AG08395 (cell line): ENCODE measurements at places on chromosomes 12 and 14.

DNA sequence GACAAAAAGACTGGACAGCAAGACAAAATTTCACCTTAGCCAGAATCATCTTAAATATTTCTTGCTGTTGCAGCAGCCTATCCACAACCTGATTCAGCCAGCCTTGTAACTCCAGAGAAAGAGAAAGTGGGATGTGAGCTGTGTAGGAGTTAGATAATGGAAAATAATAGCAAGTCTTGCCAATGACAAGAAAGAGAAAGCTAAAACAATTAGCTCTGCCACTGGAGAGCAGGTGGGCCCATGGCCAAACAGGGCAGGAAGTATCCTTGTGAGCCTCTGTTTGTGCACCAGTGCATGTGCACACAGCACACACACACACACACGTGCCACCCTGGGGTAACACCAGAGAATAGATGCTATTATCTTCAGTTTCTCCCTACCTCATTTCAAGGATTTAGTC is 106.0 kb upstream of the CCDC196 start:
- no peak for DNase-seq

- no peak for DNase-seq
Measured at GRCh38 chr12:20443792-20444191, 75.5 kb downstream of the PDE3A start.

- no peak for DNase-seq
Measured at GRCh38 chr12:67436230-67436629, 167.1 kb downstream of the CAND1 start.

DNA sequence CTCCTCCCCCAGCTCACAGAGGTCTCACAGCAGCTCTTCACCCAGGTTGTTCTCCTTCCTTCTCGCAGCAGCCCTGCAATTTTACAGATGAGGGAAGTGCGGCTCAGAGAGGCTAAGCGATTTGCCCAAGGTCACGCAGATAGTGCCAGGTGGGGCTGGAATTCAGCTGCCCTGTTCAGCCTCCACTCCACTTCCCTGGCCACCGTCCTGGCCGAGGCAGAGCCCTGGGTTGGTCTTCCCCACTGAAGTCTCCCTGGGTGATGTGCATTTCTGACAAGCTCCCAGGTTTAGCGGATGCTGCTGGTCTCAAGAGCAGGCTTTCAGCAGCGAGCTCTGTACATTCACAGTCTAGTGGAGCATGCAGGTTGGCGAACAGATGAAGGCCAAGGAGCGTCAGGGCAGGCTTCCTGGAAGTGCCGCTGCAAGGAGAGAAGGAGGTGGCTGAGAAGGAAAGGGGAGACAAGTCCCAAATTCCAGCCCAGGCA is 28.9 kb upstream of the EML1 start:
- no peak for DNase-seq

GRCh38 chr12:124423761-124424515 is 129.0 kb downstream of the RFLNA start:
- DNase-seq, result no peak

DNA sequence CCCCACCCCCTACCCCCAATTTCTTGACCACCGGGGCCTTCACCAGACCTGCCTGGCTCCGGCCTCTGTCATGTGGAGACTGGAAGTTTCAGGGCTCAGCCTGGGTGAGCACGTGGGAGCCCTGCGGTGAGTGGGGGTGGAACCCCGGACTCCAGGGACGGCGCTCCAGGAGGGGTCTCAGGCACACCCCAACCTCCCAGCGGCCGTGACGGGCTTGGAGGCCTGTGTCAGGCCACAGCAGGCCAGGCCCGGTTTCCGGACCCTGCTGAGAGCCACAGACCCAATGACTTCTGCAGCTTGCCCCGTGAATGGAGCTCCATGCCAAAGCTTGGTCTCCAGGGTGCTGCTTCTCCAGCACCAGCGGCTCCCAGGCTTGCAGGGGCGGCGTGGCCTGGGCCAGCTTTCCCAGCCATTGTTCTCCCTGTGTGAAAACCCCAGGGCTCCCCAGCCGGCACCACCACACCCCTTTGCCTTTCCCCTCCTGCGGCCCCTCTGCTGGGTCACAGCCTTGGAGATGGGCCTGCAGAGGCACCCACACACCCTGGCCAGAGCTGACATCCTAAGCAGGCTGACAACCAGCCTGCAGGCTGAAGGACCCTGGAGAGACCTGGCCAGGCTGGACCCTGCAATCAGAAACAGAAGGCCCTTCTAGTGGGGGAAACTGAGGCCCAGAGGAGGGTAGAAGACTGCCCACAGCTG is 186.2 kb upstream of the C14orf180 start:
- no peak for DNase-seq

GRCh38 chr12:48903982-48904411 is 21.3 kb downstream of the FKBP11 start:
- peak; percentile 74 for DNase-seq

DNA sequence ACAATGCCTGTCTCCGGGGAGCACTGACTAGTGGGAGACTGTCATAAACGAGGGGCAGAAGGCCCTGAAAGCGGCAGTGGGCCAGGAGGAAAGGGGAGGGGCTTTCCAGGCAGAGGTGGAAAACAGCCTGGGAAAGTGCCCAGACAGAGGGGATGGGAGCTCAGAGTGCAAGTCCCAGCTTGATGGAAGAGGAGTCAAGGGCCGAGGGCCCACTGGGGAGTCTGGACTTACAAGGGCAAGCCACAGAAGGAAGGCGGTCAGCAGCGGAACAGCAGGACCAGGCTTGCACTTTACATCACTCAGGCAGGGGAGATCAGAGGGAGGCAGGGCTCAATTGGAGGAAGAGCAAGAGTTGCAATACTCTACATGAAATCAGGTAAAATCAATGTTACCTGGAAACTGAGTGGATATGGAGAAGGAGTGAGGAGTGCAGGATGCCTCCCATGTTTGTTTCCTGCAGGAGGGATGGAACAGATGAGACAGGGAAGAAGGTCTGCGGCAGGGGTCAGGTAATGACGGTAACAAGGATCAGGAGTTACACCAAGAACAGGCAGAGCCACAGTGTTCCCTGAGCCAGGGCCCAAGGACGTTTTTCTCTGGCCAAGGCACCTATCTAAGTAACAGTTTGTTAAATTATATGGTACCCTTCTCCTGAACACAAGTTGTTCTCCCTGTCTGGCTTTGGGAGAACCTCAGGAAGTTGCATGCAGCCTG is 23.8 kb downstream of the PXN start:
- DNase-seq, result no peak

GRCh38 chr14:101598571-101599233 is 37.4 kb downstream of the DIO3 start:
- DNase-seq, result no peak

- no peak for DNase-seq
Measured at GRCh38 chr14:24956104-24956503, 93.8 kb downstream of the STXBP6 start.

DNA sequence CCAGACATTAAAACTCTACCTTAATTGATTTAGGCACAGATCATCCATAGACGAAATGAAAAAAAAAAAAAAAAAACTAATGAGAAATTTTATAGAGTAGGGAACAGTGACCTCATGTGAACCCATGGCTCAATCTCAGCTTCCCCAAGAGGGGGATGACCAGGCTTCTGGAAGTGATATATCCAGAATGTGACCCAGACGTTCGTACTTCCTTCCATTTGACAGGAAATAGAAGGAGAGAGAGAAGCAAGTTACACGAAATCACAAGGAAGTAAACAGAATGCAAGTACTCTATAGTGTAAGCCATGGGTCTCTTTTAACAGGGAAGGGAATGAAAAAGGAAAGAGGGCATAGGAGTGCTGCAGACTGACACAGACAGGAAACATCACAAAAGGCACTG is 10.1 kb downstream of the FOXN3 start:
- DNase-seq, result no peak

DNA sequence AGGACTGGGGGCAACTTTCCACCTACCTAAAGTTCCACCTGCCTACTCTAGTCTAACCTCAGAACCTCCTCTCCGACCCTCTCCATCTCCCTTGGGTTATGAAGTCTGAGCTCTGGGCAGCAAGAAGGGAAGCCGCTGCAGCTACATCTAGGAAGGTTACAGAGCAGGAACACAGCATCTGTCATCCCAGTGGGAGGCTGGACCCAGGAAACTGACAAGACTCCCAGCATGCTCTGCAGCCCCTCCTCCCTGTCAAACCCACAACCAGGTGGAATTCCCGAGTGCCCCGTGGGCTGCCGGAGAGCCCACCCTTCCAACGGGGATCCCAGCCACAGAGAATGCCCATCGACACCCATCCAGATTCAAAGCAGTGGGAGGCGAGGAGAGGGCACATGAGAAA is 2.1 kb downstream of the TESC start:
- DNase-seq, result no peak

DNA sequence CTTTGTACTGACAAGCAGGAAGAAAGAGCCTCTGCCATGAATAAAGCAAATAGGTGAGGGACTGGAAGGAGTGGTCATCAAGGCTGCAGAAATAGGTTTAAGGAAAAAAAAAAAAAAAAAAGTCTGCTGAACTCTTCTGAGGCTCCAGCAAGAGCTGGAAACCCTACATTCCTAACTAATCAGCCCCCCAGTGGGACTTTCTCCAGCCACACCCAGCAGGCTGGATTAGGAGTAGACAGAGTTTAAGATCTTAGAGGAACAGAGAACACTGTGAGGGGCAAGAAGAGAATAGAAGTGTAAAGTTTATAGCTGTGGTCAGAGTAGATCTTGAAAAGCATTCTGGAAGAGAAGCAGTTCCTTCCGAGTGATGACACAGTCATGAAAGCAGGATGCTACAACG is 66.4 kb downstream of the ATXN2 start:
- DNase-seq, result no peak

DNA sequence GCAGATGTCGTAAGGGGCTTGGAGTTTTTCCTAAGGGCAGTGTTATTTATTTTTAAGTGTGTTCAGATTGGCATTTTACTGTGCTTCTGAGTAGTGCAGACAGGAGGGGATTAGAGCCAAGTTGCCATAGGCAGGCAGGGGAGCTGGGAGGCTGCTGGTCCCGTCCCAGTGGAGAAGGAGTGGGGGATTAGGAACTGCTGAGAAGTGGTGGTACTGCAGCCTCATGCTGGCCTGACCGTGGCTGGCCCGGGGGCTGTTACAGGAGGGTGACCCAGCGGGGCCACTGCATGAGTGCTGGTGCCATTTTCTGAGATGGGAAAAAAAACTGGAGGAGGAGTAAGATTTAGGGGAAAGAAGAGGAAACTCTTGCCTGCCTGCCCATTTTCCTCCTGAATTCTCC is 52.3 kb upstream of the DLK1 start:
- no peak for DNase-seq
